ENCODE measurements at places on chromosomes 5 and 9. TPM values are rescaled to one million over a fixed set of nuclear protein-coding genes. Genes with fewer than 3 reads are reported as not detected.

The SLC6A19 gene
- 0.09 TPM for total RNA-seq

The NAIP gene
- total RNA-seq, result 14.4 TPM

The IL13 gene
- total RNA-seq, result not detected

The IL4 gene
- total RNA-seq, result not detected

The PCDHGA6 gene
- total RNA-seq, result 2.9 TPM

The BNC2 gene
- 0.63 TPM for total RNA-seq

The ADAMTS13 gene
- 5.5 TPM for total RNA-seq

The CTXN3 gene
- not detected for total RNA-seq

The FOXD4 gene
- 0.12 TPM for total RNA-seq

The PCDHB3 gene
- total RNA-seq, result 1.1 TPM

DNA sequence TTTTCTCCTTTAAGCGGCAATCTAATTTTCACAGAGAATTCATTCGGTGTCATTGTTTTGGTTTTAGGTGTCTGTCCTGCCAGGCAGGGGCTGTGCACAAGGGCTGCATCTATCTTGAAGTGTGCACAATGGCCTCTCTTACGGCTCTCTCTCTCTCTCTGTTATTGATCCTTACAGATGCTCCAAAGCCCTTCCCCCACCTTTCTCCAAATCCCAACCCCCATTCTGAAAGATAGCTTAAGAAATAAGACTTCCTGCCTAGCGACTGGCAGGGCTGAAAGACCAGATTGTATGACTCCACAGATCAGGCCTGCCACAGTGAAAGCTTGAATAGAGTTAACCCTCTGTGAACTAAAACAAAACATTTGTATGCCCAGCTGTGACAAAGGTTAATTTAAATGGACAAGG is 86.5 kb upstream of the NR5A1 start:
- DNase-seq, result no peak

- no peak for DNase-seq
Measured at GRCh38 chr9:105291938-105292337, 47.5 kb downstream of the SLC44A1 start.

DNA sequence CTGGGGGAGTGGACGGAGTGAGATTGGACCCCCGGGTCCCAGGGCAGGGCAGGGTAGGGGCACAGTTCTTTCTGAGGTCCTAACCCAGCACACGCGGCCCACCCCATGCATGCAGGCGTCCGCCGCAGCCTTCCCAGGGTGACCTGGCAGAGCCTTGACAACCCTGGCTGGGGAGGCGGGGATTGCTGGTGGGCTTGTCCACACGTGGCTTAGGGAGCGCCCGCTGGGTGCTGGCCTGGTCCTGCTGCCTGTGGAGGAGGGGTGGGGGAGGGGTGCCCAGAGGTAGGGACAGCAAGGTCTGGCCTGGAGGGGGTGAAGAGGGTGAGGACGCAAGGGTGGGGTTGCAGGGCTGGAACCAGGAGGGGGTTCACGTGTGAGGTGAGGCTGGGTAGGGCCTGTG is 6.0 kb downstream of the RXRA start:
- no peak for DNase-seq

DNA sequence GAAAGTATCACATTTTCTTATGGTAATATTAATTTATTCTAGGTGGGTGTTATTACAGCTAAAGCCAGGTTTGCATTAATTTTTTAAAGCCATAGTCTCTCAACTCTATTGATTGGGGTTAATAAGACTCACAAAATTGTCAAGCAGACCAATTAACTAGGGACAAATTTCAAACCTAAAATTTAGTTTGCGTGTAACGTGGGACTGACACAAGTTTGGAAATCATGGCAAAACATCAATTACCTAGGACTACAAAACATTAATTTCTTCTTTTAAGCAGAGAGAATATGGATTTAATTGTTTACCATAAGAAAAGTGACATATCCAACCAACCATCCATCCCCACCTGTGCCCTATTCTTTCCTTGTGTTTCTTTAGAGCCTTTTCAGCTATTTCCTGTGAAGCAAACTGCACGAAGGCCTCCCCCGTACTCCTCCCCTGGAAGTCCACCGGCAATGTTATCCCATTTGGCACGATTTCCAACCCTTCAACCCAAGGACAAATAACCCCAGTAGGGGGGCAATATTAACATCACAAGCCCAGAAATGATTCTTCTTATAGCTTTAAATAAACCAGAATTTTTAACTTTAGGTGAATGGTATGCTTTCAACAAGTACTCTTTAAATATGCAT is 4.4 kb downstream of the HNRNPH1 start:
- DNase-seq, result no peak

GRCh38 chr9:38160613-38161215 is 91.7 kb upstream of the SHB start:
- peak; percentile 75 for DNase-seq

DNA sequence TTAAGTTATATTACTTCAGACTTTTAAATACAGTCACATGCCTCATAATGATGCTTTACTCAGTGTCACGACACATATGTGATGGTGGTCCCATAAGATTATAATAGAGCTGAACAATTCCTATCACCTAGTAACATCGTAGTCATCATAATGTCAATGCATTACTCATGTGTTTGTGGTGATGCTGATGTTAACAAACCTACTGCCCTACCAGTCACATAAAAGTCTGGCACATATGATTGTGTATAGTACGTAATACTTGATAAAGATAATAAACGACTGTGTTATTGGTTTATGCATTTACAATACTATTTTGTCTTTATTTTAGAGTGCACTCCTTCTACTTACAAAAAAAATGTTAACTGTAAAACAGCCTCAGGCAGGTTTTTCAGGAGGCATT is 103.7 kb downstream of the PAM start:
- DNase-seq, result no peak

- no peak for DNase-seq
Measured at GRCh38 chr5:160384681-160385080, 14.3 kb upstream of the C1QTNF2 start.

GRCh38 chr5:136396886-136397285 is 31.5 kb upstream of the TRPC7 start:
- no peak for DNase-seq

- DNase-seq, result no peak
Measured at GRCh38 chr5:148921350-148921749, 94.9 kb downstream of the ADRB2 start.

DNA sequence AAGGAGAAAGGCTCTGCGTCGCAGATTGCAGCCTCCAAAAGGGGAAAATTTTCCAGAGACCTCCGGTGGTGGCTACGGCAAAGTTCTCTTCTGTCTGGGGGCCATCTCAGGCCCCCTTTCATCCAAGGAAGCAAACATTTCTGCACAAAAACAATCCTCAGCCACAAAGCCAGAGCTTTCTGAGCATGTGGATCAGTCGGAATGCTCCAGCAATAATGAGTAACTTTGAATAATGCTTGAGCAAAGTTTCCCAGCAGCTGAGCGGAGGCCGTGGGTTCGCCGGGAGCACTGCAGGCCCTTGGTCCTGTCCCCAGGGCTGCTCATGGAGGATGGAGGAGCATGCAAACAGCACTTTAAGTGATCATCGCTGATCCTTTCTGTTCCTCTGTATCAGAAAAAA is 60.2 kb upstream of the UNC5A start:
- DNase-seq, result no peak

- DNase-seq, result no peak
Measured at GRCh38 chr5:142426129-142427014, 101.6 kb upstream of the SPRY4 start.

GRCh38 chr5:178108966-178109365 is 4.4 kb upstream of the N4BP3 start:
- DNase-seq, result no peak

GRCh38 chr9:120424248-120424647 is 155.7 kb downstream of the CDK5RAP2 start:
- DNase-seq, result no peak

- no peak for DNase-seq
Measured at GRCh38 chr9:75454043-75454442, 365.7 kb downstream of the OSTF1 start.

- no peak for DNase-seq
Measured at GRCh38 chr9:25449503-25449902, 228.7 kb downstream of the TUSC1 start.

- no peak for DNase-seq
Measured at GRCh38 chr5:116912221-116912620, 337.6 kb upstream of the SEMA6A start.

- no peak for DNase-seq
Measured at GRCh38 chr5:150550286-150550685, 42.4 kb downstream of the NDST1 start.

DNA sequence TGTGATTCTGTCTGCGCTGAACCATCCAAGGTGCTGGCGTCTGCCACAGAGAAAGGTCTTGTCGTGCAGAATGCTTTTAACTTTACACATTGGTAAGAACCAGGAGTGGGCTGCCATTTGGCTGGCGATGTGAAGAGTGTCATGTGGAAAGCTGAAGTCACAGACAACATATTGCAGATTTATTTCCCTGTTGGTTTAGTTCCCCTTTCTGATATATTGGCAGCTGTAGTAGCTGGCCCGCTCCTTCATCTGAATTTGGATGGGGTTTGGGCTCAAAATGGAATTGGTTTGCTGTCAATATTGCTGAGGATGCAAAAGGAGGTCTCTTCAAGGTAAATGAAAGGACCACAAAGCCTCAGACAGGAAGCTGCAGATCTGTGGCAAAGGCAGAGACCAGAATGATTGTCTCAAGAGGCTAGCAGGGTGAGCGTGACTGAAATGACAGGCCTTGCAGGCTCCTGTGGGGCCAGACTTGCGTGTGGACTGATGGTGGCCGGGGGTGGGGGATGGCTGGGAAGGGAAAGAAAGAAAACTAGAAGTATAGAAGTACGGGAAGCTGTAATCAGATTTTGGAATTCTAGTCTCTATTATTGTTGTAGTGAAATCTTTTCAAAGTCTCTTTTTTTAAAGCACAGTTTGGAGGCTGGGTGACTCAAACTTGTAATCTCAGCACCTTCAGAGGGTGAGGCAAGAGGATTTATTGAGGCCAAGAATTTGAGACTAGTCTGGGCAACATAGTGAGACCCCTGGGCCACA is 25.1 kb upstream of the CD180 start:
- no peak for DNase-seq

GRCh38 chr5:168302785-168303184 is 11.3 kb downstream of the WWC1 start:
- no peak for DNase-seq

DNA sequence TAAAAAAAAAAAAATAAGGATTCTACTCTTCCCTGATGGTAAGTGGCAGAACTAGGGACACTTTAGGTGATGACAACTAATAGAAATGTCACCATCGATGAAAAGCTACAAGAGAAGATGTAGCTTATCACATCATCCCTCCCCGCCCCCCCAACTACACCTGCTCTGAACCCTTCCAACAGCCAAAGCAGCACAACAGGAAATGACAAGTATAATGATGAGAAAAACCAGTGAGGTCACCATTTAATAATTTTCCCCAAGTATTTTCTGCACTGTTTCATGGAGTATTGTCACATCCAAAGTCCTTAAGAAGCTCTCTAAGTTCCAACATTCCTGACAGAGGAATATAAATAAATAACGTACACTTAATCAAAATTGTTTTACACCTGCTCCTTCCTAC is 221.4 kb downstream of the EFNA5 start:
- DNase-seq, result no peak

DNA sequence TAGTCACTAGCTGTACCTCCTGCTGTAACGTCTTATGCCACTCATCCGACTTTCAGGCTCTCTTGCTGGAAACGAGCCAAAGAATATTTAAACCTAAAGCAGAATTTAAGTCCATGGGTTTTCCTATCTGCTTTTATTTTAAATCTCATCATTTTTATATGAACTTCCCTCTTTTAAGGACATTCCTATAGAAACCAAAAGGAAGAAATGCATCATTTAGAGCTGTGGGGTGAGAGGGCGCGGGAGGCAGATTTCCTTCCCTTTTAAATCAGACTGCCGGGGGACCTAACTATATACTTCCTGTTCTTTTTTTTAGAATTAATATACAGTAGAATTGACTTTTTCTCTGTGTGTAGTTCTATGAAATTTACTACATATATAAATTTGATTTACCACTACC is 468.8 kb downstream of the BNC2 start:
- no peak for DNase-seq

DNA sequence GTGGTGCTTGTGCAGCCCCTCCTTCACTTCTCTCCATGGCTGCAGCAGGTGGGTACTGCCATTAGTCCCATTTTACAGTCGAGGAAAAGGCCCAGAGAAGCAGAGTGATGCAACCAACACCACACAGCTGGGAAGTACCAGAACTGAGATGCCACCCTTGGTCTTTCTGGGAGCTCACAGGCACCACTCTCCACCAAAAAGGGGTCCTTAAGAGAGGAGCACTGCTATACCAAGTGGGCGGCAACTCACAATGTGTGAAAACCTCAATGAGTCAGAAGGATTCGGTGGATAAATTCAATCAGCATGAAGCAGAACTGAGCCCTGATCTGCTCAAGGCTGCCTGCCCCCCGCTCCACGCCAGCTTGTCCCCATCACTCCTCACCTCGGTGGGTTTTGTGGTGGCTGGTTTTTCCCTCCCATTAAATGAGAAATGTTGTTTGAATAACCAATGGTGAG is 213.7 kb downstream of the FSTL4 start:
- no peak for DNase-seq

GRCh38 chr5:177290816-177291596 is 12.5 kb downstream of the RAB24 start:
- DNase-seq, result no peak

- DNase-seq, result no peak
Measured at GRCh38 chr5:135223891-135224625, 175.0 kb downstream of the MACROH2A1 start.

GRCh38 chr5:133895979-133896845 is 72.2 kb downstream of the C5orf15 start:
- no peak for DNase-seq

DNA sequence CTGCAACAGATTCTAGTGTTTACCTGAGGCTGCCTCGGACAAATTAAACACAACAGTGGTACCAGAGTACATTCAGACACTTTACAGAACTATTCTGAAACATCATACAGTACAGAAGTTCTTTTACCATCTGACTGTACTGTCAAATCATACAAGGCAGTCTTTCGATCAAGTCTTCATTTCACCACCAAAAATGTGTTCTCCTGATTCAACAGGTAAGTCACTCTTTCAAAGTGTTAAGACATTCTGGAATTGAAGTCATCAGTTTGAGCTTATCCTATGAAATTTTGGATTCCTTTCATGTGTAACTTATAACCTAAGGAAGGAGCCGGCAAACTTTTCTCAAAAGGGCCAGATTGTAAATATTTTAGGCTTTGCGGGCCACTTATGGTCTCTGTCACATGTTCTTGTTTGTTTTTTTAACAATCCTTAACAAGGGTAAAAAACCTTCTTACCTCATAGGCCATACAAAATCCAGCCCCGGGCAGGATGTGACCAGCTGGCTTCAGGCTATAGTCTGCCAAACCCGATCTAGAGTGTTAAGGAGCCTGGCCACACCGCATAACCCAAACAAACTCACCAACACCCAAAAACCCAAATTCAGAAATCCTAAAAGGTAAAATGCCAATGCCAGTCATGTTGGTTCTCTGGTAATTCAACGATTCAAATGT is 151.6 kb downstream of the DENND1A start:
- no peak for DNase-seq

DNA sequence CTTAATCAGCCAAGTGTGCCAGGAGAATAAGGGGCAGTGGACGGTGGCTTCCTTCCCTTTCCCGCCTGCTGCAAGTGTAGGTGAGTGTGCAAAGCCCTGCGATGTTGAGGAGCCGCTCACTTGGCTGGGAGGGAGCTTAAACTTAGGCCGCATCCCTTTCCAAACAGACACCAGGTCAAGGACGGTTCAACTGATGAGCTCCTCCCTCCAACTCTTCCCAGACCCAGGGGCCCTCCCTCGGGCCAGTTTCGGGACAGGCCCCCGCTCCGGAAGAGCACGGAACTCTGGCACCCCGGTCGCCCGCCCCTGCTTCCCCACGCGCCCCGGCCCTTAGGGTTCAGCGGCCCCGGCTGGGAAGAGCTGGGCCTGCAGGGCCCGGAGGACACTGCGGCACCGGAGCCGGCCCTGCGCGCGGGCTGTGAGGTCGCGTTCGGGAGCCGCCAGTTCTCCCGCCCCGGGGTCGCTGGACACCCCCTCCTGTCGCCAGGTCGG is 481 bp downstream of the MRPL36 start:
- DNase-seq, result no peak

Data from pancreas (tissue), 10 donors.